ENCODE measurements at places on chromosomes 1 and 21.

GRCh38 chr1:162732094-162732493 lies 58.4 kb upstream of the HSD17B7 start:
- DNase-seq = no peak

- DNase-seq = no peak
Measured at GRCh38 chr1:11731691-11732283, 4.1 kb upstream of the AGTRAP start.

DNA sequence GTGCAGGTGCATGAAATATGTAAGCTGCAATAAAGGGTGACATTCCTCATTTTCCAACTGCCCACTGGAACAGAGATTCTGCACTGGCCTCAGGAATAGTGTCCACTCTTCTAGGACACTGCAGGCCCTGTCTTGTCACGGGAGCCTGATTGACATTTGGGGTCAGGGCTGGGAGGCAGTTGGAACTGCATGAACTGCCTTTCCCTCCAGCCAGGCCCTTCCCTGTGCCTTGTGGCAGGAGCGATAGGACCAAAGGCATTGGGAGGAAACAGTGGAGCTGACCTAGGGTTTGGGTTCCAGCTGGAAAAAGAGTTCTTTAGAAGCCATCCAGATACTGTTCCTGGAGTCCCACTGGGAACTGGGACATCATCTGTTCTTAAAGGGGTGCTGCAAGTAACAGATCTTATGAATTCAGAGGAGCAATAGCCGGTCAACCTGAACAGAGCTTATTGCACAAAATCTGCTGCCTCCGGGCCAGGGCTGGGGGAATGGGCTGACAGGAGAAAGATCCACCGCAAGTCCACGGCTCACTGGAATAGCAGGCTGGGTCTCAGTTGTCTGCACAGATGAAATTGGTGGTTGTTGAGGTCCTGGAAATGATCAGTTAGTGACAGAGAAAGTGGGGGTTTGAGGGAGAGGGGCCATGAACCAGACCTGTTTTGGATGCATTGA lies 451.7 kb downstream of the CAMTA1 start:
- no peak for DNase-seq

DNA sequence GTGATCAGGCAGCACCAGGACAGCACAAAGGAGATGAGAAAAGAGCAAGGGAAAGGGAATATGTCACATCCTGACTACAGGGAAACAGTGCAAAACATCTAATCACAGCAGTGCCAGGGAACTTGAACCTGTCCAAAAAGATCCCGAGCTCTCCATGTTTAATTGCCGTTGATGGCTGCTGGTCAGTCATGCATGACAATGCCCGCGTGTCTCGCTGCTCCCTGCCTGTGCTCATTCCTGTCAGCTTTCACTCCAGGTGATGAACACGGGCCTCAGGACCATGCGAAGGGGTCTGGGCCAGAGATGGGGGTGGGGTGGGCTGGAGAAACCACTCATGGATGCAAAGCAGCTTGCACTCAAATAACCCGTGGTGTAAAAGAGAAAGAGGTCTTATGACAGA lies 287.0 kb downstream of the GPATCH2 start:
- DNase-seq = no peak

GRCh38 chr1:15099441-15100120 lies 54.0 kb upstream of the TMEM51 start:
- DNase-seq = no peak

GRCh38 chr21:28298251-28298672 lies 694.4 kb downstream of the LTN1 start:
- DNase-seq = no peak

DNA sequence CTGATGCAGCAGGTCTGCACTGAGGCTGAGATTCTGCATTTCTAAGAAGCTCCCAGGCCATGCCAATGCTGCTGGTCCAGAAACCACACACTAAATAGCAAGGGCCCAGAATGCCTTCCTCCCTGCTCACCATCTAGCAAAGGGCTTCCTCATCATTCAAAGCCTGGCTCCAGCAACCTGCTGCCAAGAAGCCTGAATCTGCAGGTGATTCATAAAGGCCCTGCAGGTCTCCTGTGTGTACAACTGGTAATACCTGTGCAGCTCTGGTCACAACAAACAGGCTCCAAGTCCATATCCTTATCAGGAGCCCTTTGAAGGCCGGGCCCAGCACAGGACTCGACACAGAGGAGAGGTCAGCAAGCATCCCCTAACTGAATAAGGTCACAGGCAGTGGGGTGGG lies 26.7 kb downstream of the GLIS1 start:
- no peak for DNase-seq

- DNase-seq = no peak
Measured at GRCh38 chr1:210565306-210565705, 236.6 kb downstream of the HHAT start.

All from stimulated activated CD4-positive, alpha-beta T cell treated with anti-CD3 and anti-CD28 coated beads, Interleukin-2, amount 100 ng/mL, for 4 hours (primary cell).